ENCODE measurements at places on chromosomes 3 and 15.

DNA sequence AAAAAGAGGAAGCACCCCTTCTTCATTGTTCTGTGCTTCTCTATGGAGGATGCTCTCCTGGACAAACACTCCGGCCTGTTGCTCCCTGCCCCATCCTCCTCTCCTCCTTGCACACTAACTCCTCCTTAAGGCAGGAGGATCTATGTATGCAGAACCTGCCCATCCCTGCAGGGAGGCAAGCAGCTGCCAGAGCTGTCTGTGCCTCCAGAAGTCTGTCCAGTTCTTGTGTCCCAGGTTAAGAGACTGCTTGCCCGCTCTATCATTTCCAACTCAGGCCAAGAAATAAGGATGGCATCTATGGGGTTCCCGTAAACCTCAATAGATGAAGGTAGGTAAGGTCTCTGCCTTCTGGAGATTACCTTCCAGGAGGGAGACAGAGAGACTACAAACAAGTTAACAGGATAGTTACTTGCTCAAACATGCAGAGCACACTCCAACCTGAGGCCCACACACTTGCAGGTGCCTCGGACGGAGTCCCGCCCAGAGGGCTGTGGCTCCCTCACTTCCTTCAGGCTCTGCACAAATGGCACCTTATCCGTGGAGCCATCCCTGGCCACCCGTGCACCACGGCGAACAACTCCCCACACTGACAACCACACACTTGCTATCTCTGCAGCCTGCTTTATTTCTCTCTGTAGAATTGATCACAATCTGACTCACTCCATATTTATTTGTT lies 6.9 kb downstream of the XXYLT1 start:
- DNase-seq, result no peak

GRCh38 chr3:88912294-88912877 lies 195.0 kb upstream of the EPHA3 start:
- DNase-seq, result no peak

DNA sequence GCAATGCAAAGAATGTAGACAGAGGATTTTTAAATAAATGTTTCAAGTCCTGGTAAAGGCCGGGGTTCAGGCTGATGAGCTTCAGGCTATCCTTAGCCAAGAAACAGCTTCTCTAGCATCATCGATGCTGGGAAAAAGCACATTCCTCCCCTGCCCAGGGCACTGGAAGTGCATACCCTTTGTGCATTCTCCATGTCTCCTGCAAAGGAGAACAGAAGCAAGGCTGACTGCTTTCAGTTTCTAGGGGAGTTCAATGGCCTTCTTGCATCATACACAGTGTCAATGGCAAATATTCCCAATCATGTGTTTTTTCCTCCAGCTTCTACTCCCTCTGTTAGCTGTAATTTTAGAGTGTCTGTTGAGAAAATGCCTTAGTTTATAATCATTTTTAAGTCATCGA lies 59.9 kb downstream of the GPR176 start:
- DNase-seq, result no peak

GRCh38 chr3:131360191-131360755 lies 21.3 kb upstream of the NUDT16 start:
- no peak for DNase-seq

GRCh38 chr3:32681811-32682210 lies 3.2 kb upstream of the CNOT10 start:
- no peak for DNase-seq
